ENCODE measurements at places on chromosomes 6 and 20.

DNA sequence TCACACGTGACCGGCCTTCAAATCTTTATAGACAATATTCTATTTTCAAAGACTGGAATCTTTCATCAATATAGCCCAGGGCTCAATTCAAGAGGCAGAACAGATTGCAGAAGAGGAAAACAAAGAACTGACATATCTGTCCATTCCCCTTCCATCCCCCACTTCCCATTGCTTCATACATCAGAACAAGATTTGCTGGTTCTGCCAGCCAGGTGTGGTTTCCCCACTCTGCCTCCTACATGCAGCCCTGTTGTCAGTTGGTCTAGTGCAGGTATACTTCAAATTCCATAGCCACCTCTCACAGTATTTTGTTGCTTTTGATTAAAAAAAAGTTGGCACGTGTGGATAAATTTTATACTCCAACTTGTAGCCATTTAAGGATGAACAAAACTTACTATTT, 174.9 kb downstream of the CD109 start:
- DNase-seq: no peak

- peak; percentile 64 for DNase-seq
Observed at GRCh38 chr6:85077098-85077497, 312.7 kb upstream of the TBX18 start.

DNA sequence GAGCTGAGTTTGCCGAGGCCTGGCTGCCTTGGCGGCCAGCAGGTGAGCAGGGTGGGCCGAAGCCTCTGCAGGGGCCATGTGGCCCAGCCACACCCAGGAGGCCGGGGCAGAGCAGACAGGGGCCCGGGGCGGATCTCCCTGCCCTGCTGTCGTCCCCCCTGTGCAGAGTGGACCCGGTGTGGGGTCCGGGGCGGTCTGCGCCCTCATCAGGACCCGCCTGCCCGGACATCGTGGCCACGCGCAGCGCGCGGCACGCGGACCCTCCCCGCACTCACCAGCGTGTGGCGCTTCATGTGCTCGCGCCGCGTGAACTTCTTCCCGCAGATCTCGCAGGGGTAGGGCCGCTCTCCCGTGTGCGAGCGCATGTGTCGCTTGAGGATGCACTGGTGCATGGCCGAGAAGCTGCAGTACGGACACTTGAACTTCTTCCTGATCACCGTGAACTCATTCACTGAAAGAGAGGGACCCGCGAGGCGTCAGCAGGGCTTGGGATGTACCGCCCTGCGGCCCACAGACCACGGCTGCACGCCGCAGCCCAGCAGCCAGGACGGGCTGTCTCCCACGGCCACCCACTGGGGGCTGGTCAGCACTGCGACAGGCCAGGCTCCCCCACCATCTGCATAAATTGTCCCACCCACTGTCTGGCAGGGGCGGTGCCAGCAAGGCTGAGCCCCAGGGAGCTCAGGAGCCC, 13.0 kb downstream of the SLC2A4RG start:
- DNase-seq: no peak

GRCh38 chr20:44475694-44476560, at the start of gene TTPAL:
TSS of gene TTPAL (plus strand) at chr20:44475874. CDS start at chr20:44480000, 4,126 bp downstream.
- DNase-seq: peak; percentile 81

GRCh38 chr6:56420296-56420695, 172.9 kb upstream of the COL21A1 start:
- DNase-seq: peak; percentile 34
